Stimulated activated CD4-positive, alpha-beta T cell treated with anti-CD3 and anti-CD28 coated beads, Interleukin-15, amount 100 ng/mL, for 24 hours (primary cell): ENCODE measurements at places on chromosomes 12 and 14.

DNA sequence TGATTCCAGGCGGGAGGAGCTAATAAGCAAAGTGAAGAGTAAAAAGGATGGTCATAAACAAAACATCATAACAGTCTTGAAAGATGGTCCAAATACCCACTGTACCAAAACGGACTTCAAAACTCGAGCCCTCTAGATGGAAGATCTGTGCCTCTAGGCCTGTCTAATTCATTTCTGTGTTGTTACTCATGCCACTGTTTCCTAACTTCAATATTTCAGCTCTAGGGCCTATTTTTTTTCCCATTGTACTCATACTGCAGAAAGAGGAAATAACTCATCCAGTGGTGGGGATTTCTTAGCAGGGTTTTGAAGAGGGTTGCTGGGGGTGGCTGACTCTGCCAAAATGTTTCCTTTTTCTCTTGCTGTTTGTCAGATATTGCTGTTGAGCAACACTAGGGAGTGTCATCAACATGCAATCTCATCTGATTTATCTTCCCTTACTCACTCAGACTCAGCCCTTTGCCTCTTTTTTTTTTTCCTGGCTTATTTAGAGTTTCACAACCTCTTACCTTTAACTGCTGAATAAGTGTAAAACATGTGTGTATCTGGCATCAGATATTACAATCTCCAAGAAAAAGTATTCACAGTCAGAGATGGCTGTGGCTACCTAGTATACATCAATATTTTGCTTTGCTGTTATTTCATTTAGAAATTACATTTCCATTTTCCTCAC lies 189.6 kb downstream of the DUSP6 start:
- DNase-seq, result peak; percentile 79

DNA sequence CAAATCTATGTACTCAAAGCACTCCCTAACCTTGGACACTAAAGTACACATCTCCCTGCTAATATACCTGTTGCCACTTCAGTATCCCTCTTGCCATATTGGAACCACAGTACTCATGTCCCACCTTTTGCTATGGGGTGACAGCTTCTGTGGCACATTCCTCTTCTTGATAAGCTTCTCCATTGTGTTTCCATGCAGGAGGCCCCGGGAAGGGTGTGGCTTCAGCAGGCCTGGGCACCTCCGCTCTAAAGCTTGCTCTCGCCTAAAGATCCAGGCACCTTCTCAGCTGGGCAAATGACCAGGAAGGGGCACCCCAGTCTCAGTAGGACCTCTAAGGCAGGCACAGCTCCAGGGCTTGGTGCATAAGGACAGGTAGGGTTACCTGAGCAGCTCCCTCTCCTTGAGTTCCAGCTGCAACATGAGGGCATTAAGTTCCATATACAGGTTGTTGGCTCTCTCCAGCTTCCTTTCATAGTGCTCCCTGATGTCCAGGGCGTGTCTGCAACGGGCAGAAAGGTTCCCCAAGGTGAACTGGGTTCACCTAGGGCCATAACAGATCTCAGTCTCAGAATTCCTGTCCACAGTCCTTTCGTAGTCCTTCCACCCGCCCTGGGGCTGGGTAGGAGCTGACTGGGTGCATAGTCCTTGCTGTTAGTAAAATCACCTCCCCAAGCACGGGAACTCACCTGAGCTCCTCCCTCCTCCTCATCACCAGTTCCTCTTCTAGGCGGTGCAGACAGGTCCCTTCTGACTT lies 15.9 kb downstream of the MAP3K12 start:
- peak; percentile 32 for DNase-seq

GRCh38 chr12:51326698-51327439 lies 2.9 kb upstream of the BIN2 start:
- no peak for DNase-seq

- no peak for DNase-seq
Observed at GRCh38 chr12:91892081-91892855, 253.4 kb downstream of the BTG1 start.

DNA sequence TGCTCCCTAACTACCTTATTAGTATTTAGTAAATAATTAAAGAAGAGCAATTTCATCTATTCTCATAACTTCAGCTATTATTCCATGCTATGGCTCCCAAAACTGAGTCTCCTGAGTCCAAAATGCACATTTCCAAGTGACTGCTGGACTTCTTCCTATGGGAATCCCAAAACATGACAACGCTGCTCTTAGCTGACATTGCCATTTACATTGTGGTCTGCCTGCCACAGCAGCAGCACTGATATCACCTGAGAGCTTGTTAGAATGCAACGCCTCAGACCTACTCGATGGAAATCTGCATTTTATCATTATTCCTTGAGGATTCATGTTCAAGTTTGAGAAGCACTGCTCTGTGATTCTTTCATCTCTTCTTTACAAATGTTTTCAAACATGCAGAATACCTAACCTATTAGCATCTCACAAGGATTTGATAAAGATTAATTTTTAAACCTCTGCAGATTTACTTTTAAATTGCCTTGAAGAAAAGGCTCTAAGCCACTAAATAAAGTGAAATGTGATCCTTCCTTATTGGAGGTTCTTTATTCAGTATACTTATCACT lies 77.7 kb downstream of the SEC23A start:
- DNase-seq, result no peak

DNA sequence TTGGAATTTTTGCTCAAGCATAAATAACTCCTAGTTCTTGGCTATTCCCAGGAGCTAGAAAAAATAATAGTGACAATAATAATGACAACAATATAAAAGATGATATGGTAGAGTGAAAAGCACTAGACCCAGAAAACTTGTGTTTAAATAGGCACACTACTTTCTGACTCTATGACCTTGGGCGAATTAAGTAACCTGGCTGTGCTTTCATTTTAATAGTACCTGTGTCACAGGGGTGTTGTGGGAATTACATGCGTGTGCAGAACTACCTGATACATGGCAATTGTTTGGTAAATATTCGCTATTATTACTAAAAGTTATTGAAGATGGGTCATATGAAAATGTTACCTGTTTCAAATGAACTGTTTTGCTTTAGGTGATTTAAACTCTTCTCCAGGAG lies 60.1 kb downstream of the LMO3 start:
- DNase-seq, result no peak

- no peak for DNase-seq
Observed at GRCh38 chr14:74488786-74489397, 4.2 kb downstream of the NPC2 start.

DNA sequence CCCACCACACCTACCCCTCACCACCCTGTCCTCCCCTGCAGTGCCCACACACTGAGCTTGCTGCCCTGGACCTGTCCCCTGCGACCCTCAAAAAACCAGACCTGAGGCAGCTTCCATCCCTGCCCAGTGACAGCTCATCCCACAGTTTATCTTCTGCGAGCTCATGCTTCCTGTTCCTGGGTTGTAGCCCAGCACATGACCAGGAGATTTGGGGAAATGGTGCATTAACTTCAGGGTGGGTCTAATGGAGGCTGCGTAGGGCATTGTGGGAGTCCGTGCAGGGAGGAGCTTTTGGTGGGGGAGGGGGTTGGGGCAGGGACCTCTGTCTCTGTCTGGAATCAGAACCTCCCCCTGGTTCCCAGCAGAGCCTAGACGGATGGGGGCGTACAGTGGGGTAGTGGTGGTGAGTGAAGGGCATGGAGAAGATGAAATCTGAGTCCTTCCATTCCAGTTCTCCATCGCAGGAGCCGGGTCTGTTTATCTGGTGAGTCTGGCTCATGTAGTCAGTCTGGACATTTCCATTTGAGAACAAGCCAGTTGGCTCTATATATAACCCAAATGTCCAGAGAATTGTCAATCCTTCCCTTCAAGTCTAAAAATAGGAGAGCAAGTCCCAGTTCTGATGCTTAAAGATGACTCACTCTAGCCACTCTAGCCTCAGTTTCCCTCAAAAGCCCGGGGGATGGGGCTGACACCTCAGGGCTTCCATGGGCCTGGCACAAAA lies 270.9 kb downstream of the CACNA1C start:
- DNase-seq, result no peak

DNA sequence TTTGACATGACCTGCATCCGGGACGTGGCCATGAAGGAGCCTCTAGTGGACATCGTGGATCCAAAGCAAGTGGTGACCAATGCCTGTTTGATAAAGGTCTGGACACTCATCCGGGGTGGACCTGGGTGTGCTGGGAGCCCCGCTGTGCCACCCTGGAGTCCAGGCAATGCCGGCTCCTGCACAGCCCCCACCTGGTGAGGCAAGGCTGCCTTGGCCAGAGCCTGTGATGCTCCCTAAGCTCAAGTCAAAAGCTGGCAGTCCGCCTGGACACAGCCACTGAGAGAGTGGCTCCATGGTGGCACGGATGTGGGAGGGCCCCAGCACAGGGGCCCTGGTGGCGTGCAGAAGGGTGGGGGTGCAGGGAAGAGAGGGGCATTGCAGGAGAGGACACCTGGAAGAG lies 85.9 kb downstream of the PRMT8 start:
- DNase-seq, result no peak

- DNase-seq, result no peak
Observed at GRCh38 chr12:113467142-113467501, 4.5 kb downstream of the LHX5 start.

GRCh38 chr12:67634303-67634761 lies 14.2 kb upstream of the DYRK2 start:
- peak; percentile 10 for DNase-seq

DNA sequence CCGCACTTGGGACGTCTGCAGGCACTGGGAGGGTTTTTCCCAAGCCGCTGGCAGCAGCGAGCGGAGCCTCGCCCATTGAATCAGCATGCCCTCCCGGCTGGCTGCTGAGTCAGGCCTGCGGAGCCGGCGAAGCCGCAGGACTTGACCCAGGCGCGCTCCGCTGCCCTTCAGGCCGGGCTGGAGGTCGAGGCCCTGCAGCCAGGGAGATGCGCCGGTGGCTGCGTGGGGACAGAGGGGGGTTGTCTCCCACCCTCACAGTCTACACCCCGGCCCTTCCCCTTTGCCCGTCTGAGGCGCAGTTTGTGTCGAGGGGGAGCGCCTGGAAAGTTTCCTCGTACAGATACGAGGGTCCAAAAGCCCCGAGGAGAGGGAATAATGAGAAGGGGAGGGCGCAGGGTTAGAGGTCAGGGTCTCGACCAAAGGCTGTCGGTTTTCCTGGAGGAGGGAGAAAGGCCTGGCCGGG lies 759 bp upstream of the KLC1 start:
- DNase-seq, result peak; percentile 41

GRCh38 chr12:75374971-75375370 lies 15.9 kb upstream of the GLIPR1L2 start:
- DNase-seq, result no peak

DNA sequence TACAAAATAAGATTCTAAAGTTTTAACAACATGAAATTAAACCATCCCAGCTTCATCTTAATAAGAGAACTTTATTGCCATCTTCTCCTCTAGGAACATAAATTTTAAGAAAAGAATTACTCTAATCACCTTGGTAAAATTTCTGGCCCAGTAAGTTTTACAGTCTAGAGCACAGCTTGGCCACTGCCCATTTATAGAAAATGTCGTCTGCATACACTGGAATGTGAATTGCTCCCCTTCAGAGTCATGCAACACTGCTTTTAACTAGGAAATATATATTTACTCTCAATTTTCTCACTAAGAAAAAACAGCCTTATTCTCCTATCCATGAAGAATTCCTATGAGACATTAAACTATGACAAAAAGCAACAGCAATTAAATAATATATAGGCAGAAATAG lies 48.2 kb downstream of the KCNC2 start:
- no peak for DNase-seq

DNA sequence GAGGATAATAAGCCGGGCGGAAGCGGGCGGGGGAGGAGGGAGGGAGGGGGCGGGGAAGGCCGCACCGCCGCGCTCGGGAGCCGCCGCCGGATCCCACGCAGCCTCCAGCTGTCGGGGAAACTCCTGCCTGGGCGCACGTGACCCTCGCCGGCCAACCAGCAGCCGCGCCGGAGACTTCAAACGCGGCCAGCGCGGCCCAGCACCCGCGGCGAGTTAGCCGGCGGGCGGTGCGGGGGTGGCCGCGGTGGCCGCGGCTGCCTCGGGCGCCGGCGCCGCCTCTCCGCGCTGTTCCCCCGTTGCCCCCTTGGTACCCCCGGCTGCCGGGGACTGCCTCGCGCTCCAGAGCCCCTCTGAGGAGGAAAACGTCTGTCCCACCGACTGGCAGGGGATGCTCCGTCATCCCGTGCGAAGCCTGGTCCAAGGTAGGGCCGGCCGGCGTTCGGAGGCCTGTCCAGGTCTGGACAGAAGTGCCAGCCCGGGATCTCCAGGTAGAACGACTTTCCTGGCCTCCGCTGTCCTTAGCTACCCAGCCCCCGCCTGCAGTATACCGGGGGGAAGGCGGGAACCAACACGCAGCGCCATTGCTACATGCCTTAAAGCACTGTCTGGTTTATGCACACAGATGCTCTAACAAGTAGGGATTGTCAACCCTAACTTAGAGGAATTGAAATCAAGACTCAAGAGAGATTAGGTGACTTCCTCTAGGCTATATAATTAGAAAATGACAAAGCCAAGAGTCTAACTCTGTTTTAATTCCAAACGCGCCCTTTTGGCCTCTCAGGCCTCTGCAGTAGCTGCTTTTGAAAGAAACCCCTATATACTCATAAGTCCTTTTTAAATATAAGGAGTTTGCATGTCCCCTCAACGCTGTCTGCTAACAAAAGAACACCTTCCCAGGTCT lies at the start of gene YAF2:
YAF2 (minus strand) TSS at position 9 of the 901 bp plus-strand sequence. CDS start 68 bp downstream, outside the sequence.
- peak; percentile 92 for DNase-seq
